NCI-H69 (cell line): ENCODE measurements at places on chromosomes 12 and 14.
A peak's percentile ranks its signal among the peaks of the same experiment; 100 is the strongest.

GRCh38 chr12:12582895-12583303 is 20.2 kb upstream of the DUSP16 start:
- no peak for DNase-seq

DNA sequence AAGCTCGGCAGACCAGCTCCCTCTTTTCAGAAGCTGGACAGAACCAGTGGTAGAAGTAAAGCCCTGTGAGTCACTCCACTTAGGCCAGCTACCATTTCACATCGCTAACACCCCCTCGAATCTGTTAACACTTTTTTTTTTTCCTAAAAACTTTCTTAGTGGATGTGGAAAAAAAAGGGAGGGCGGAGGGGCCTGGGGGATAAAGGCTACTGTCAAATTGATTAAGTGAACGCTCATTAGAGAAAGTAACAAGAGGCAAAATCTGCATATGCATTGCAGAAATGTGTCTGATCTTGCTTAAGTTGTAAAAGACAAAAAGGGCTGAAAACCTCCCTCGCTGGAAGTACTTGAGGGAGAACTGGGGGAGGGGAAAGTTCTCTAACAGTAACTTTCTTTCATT is 86.6 kb upstream of the OTX2 start:
- no peak for DNase-seq

DNA sequence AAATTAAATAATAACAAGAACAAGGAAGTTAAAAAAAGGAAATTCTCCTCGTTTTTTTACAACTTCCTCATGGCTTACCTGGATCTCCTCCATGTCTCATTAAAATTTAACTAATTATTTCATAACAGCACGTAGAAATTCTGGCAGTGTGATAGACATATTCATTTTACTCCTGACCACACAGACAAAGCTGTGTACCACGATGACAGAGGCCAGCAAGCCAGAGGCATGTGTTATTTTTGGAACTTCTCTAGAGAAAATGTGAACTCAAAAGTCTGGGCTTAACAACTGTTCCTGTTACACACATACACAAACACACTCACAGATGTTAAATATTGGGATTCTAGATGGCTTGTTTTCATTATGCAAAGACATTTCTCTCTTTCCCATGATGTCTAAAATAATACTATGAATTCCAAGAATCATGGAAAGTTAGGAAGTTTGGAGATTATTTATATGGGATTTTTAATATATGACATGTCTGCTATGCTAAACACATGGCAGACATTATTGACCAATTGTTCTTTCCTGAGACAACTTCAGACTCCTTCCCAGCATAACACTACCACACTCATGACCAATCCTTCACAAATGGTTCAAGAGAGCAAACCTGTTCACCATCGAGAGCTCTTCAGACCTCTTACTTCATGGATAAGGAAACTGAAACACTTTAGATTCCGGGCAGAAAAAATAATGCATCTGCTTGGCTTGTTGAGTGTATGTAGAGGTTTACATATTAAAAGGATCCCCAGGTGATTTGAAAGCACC is 158.7 kb downstream of the DACT1 start:
- no peak for DNase-seq

DNA sequence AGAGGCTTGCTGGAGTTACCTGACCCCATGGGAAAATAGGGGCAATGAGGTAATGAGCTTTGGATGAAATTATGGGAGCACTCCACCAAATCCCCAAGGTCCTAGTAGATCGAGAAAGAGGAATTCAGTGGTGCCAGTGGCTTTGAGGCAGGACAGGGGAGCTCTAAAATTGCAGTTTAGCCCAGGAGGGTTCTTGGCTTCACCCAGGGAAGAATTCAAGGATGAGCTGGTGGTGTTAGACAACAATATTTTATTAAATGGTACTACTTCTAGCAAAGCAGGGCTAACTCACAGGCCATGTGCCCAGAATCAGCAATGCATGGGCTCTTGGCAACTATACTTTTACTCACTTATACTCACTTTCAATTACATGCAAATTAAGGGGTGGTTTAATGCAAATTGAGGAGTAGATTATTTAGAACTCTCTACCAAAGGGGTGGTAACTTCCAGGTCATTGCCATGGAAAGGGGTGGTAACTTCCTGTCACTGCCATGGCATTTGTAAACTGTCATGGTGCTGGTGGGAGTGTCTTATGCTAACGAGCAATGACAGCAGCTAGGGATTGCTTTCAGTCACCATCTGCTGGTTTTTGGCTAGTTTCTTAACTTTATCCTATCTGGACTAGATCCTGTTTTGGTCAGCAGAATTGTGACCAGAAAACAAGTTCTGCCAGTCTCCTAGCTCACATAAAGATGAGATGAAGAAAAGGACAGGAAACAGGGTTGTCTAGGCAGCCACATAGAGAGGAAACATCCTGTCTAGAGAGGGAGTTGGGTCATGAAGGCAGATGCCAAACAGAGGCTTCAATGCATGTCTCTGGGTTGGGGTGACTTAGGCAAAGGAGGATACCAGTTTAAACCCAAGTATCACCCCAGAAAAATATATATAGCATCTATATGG is 64.7 kb downstream of the ZNF641 start:
- DNase-seq = no peak

DNA sequence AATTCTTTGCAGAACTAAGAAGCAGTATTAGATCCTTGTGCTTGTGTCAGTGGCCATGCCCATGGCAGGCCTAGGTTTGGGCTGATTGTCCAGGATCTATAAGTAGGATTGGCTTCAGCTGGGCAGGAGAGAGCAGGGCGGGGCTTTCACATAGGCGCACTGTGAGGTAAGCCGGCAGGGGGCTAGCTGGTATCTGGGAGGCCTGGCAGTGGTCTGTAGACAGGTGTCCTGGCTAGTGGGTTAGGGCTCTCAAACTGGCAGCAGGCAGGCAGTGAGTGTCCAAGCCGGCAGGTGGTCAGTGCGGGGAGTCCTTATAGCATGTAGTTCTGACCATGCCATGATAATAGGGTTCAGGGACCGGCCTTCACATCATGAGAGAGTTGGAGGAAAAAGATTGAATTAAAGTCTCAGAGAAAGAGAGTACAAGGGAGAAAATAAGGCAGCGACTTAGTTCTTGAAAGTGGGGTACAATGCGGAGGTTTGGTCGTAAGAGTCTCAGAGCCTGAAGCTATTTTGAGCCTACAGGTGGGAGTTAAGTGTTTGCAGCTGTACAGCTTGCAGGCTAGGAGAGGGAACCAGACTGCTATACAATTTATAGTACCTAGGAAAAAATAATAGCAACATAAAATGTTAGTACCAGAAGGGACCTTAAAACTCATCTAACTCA is 137.4 kb downstream of the TPH2 start:
- peak; percentile 89 for DNase-seq

- DNase-seq = no peak
Observed at GRCh38 chr14:76232800-76233199, 81.1 kb downstream of the GPATCH2L start.

DNA sequence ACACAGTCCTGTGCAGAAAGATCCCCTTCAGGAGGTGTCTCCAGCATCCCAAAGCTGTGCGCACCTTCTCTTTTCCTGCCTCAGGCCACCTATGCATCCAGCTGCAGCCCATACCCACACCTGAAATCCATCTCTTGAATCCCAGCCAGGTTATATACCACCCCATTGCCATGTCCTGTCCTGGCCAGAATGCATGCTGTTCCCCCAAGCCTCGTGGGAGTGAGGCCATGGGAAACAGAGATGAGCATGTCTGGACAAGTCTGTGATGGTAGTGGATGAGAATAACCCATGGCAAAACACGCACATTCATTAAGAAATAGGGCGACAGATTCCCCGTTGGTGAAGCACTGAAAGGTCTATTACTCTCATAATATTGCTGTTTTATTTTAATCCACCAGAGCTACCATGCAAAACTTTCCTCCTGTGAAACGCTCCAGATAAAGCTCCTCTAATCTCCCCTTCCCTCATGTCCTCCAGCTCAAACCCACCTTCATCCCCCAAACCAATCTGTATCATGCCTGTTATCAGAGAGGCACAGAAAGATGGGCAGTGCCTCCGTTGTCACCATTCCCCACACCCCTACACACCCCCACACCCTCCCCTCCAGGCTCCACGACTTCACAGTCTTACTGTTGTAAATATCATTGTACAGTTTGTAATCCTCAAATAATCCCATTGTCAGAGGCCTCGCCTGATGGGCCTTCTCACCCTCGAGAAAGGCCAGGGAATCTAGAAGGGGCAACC is 97.5 kb upstream of the FKBP4 start:
- peak; percentile 28 for DNase-seq

DNA sequence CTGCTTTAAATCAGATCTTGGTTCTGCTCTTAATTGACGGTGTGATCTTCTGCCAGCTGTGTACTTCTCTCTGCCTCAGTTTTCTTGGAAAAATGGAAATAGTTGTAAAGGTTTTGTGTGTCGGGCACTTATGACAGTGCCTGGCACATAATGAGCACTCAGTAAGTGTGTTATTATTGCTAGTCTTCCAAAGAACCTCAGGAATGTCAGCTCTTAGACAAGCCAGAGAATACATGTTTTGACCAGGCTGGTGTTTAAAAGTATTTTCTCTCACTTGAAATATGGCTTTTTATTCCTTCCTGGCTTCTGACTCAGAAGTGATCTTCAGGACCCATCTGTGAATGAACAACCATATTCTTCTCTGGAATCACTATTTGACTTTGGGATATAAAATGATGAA is 304.1 kb downstream of the SNAPC1 start:
- no peak for DNase-seq

DNA sequence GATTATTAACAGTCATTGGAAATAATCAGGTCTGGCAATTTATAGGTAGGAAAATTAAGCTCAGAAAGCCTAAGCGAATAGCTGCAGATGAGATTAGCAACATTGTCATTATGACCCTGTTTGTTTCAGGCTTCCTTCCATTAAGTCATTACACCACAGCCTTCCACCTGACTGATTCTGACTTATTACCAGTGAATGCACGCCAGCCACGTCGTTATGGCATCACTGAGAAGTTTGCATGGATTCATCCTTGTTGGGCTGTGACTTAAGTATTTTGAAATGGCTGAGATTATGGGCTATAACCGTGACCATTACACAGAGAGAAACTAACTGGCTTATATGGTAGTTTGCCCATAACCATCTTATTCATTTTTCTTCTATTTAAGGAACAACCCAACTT is 18.6 kb downstream of the RASSF8 start:
- no peak for DNase-seq

DNA sequence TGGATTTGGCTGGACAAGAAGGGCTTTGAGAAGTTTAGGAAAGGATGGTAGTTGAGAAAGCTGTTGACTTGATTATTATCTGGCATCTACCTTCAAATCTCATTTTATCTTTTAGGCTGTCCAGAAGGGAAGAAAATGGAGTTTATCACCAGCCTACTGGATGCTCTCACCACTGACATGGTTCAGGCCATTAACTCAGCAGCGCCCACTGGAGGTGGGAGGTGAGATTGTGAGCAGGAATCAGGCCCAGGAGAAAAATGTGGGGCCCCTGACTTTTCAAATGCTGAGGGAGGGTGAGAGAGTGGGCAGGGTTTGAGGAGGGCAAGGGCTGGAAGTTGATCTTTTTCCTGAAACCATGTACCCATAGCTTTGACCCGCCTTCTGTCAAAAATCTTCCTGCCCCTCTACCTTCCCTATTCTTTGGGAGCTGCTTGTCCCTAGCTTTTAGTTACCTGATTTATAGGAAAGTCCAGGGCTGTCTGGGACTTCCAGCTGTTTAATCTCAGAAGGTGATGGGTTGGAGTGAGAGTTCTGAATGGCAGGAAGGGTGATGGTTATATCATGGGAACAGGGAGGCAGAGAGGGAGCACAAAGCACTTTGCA is 134.2 kb downstream of the SMOC1 start:
- peak; percentile 62 for DNase-seq

GRCh38 chr12:41891226-41891625 is 253.4 kb downstream of the GXYLT1 start:
- DNase-seq = no peak

DNA sequence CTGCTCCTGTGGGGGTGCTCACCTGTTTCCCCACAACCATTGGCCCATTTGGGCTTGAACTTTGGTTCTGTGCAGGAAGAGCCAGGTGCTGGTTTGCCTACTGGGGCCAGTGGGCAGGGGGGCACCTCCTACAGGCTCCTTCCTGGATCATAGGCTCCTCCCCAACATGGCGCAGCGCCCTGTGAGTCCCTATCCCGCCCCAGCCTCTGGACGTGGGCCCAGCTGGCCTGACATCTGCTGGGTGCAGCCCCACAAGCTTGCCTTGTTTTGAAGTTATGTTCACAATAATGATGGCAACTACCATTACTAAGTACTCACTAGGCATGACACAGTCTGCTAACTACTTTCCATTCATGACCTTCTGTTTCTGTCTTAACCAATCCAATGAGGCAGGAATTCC is 147.8 kb downstream of the RBM19 start:
- DNase-seq = no peak

DNA sequence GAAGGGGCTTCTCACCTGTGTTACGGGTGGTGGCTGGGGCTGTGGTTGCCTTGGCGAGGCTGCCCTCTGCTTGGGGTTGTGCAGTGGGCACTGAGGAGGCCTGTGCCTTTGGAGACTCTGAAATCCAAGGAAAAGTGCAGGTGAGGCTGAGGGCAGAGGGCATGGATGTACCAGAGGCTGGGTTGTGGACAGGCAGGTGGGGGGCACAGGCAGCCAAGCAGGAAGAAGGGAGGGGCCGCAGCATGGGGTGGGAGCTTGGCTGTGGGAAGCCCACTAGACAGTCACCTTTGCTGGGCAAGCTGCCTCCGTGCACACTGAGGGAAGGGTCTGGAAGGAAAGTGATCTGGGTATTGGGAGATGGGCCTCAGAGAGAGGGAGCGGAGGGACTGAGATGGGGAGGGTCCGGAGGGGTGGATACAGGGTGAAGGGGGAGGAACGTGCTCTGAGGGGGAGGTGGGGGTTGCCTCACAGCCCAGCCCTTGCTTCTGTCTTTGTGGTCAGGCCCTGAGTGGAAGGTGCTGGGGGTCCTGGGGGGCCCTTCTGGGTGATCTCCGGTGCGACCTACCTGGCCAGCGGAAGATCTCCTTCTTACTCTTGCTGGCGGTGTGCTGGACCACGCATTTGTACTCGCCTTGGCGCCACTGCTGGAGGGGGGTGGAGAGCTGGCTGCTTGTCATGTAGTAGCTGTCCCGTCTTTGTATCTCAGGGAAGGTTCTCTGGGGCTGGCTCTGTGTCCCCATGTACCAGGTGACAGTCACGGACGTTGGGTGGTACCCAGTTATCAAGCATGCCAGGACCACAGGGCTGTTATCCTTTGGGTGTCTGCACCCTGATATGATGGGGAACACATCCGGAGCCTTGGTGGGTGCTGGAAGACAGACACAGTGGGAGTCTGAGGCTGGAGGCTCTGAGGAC is 318.7 kb downstream of the TMEM121 start:
- DNase-seq = no peak

GRCh38 chr12:52945389-52946232 is 3.3 kb upstream of the KRT18 start:
- no peak for DNase-seq

GRCh38 chr14:104118006-104118844 is 20.2 kb upstream of the KIF26A start:
- no peak for DNase-seq

- no peak for DNase-seq
Observed at GRCh38 chr14:103735815-103736545, 20.4 kb downstream of the ZFYVE21 start.

DNA sequence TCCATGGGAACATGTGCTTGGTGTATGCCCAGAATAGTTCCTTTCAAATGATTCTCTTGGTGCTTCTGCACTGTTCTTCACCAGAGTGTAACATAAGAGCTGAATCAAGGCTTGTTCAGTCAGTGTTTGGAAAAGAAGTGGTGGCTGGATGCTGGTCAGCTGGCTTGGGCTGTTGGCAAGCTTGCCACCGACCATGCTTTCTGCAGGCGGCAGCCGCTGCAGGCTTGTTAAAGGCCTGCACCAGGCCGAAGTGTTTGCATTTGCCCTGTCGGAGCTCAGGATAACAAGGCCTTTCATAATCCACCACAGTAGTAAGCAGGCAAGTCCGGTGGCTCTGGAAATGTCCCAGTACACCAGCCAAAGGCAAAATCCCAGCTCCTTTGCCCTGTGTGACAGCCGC is 26.9 kb downstream of the DAAM1 start:
- DNase-seq = no peak
